DND-41 (cell line): ENCODE measurements at places on chromosomes 12 and 14.

DNA sequence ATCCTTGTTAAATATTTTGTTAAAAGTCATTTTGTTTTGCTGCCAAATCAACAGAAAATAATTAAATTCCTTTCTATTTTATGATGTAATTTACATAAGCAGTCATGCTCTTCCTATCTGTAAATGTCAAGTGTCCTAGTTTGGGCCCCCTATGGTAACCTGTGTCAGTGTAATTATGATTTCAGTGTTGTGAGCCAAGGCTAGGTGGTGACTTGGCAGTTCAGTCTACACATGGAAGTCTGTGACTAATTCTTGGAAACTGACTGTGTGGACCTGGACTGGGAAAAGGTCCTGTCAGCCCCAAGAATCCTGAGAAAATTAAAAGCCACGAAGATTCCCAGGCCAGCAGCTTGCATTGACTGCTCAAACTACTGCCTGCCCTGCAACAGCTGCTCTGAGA is 371.0 kb downstream of the FUT8 start:
- no peak for DNase-seq

GRCh38 chr12:2805143-2805520 is 7.3 kb upstream of the ITFG2 start:
- no peak for DNase-seq

DNA sequence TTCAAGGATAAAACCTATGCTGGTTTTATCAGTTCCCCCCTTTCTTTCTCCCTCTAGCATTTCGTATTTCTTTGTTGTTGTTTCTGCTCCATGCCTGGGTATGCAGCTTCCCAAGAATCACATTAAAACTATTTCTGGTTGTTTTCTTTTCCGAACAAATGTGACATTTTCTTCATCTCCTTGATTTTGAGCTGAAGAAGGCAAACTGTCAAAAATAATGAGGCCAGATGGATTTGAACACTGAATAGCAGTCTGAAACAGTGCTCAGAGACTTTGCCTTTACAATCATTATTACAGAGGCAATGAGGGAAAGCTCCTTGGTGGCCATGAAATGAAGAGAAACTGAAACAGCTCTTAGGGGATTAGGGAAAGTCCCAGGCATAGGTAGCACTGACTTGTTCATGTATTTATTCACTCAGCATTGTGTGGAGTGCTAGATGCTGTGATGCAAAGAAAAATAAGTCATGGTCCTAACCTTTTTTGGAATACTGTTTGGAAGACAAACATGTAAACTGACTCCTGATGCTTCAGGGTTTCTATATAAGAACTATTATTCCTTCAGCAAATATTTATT is 319.5 kb downstream of the FUT8 start:
- no peak for DNase-seq

DNA sequence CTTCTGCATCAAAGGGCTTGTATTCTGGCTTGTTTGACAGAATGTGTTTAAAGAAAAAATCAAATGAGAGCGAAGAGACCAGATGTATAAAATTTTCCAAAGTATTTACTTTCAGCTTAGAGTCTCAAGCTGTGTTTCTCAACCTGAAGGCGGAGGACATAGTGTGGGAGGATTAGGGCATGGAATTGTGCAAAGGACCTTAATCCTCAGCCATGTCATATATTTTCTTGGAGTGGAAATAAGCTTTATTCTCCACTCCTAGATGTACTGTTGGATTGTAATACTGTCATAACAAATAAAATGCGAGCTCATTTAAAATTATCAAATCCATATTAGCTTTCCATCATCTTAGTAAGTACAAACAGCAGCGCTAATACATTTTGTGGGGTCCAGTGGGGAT is 154.0 kb downstream of the PAH start:
- DNase-seq, result no peak

GRCh38 chr14:24297190-24297964 is 2.2 kb downstream of the DHRS1 start:
- DNase-seq, result no peak
